AG09319 (cell line): ENCODE measurements at places on chromosomes 12 and 14.

DNA sequence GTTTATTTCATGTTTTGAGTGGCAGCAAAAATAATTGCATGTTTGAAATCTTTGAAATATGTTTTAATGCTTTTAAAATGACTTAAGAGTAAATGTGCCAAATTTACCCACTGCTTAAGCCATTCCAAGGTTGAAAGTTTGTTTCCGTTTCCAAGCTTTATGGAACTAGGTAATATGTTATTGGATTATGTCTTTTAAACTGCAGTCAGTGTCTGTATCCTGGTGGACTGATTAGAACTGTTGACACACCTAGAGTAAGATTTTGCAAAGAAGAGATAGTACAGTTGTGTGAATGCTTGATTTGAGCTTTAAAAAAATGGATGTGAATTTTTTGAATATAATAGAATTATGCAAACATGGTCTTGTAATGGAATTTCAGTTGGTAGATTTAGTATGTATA, 135.1 kb downstream of the DERA start:
- no peak for DNase-seq

- no peak for DNase-seq
Measured at GRCh38 chr12:33988913-33989312, 33.4 kb upstream of the ALG10 start.

DNA sequence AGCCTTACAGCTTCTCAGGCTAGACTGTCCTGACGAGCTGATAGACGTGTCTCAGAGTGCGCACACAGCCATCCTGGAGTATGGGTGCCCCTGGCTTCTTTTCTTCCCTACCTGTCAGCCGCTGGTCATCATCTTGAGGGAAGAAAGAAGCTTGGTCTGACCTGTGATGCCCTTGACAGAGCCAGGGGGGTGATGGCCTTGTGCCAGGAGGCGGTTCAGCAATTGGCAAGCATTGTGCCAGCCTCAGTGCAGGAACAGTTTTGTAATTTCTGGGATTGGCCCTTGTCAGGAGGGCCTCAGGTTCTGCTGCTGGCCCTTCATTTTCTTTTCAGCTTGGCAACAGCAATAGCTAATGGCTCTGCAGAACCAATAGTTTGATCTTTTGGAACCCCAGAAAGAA, 80.1 kb downstream of the ADCK1 start:
- DNase-seq: no peak

GRCh38 chr12:6273541-6274230, 36.8 kb upstream of the PLEKHG6 start:
- DNase-seq: no peak

- DNase-seq: no peak
Measured at GRCh38 chr14:59699442-59699841, 122.8 kb upstream of the CCDC175 start.

- DNase-seq: no peak
Measured at GRCh38 chr14:104650981-104651875, 38.2 kb upstream of the INF2 start.

- no peak for DNase-seq
Measured at GRCh38 chr14:102200690-102201352, 61.1 kb downstream of the WDR20 start.

DNA sequence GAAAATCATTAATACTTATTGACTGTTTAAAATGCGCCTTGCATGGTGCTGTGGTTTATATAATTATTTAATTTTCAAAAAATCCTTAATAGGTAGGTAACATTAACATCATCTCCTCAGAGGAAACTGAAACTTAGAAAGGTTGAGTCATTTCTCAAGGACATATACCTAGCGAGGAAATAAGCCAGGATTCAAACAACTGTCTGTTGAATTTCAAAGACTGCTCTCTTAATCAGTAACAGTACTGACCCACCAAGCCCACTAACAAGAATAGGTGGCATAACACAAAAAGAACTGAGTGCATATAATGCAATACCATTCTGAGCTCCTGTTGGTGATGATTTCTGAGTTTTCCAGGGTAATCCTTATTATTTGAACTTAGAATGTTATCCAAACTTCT, 174.3 kb downstream of the SOX5 start:
- DNase-seq: no peak

- no peak for DNase-seq
Measured at GRCh38 chr12:89578499-89578898, 52.7 kb upstream of the POC1B start.

GRCh38 chr12:14976658-14977057, 3.8 kb downstream of the PDE6H start:
- DNase-seq: no peak

GRCh38 chr12:93638095-93638494, 39.1 kb upstream of the CRADD start:
- DNase-seq: no peak

DNA sequence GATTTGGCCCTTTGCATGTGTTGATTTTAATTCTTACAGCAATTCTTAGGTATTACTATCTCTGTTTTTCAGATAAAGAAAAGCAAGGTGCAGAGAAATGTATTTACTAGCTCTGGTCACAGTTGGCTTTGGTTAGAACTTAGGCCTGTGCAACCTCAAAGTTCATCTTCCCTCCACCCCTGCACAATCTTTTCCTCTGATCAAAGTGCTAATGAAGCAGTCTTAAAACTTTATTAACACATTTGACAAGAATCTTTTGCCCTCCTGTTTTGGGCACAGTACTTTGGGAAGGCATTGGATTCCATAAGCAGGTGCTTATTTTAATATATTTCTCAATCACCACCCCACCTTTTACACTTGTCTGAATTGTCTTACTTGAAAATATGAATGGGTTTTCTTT, 2.7 kb downstream of the IRAK4 start:
- no peak for DNase-seq

GRCh38 chr14:56559182-56559581, 20.4 kb upstream of the TMEM260 start:
- DNase-seq: no peak

DNA sequence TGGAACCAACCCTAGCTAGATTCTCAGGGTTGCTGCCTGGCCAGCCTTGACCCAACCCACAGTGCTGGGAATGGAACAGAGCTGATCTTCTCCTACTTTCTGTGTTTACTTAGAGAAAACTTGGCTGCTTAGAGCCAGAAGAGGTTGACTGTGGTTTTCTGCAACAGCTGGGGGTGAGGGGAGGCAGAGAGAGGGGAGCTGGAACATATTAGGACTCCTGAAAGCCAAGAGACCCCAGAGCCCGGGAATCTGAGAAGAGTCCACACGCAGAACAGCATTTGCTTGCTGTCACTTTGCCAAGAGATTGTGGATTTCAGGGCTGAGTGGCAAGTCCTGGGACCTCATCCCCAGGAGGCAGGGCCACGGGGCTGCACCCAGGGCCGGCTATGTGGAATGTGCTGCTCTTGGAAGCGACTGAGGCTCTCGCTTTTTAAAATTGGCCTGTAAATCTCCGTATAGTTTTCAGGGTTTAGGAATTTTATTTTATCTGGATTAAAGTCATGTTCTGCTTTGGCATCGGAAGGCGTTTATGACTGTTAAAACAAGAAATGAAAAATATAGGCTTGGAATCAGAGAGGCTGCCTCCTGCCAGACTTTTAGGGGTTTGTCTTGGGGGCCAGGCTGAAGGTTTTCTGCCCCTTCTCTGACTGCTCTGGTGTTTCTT, 22.3 kb upstream of the MED13L start:
- DNase-seq: no peak

GRCh38 chr14:56131865-56132833, 13.9 kb downstream of the PELI2 start:
- DNase-seq: no peak

GRCh38 chr12:752695-753610, 574 bp downstream of the WNK1 start:
- peak; percentile 16 for DNase-seq

- no peak for DNase-seq
Measured at GRCh38 chr14:27881646-27882045, 884.9 kb upstream of the FOXG1 start.

GRCh38 chr14:90060965-90061684, 669 bp upstream of the KCNK13 start:
- no peak for DNase-seq

GRCh38 chr12:4118017-4118510, 155.5 kb upstream of the CCND2 start:
- no peak for DNase-seq

GRCh38 chr12:39074063-39074462, 168.7 kb upstream of the CPNE8 start:
- no peak for DNase-seq

DNA sequence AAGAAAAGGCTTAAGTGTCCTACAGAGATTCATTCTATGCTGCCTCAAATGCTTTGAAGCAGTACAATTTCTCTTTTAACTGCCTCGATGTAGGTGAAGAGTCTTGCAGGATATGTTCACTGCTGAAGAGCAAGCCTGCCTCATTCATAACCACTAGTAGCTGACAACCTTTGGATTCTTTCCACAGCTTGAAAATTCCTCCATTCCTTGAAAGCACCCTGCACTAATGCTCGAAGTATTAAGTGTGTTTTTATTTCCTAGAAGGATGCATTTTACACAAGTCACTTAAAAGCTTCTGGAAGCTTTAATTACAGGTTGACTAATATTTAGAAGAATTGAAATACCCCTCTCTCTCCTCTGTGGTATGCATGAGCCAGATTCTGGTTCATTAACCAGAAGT, 429.4 kb downstream of the DIO2 start:
- no peak for DNase-seq

DNA sequence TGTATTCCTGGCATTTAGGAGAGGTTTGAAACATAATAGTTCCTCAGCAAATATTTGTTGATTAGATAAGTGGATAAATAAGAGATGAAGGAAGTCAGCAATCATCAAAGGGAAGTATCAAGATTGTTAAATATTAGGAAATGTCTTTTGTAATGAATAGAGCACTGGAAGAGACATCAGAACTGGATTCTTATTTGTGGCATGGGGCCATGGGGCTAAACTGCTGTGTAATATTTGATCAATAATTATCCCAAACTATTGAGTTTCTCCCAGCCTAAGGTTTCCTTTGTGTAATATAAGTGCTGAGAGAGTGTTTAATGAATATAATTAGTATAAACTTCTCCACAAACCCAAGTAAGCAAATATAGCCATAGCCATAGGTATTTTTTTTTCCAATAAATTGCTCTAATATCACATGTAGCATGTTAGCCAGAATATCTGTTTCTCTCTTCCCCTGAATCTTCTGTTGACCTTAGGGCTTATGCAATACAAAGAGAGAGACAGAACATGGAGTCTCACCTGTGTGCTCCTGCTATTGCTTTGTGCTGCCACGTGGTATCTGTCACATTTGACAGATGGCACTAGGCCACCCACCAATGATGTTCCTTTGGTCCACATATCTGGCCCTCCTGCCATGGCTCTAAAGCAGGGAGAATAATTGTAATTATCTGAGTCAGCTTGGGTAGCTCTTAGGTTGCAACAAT, 658.7 kb downstream of the SOX5 start:
- no peak for DNase-seq

- DNase-seq: no peak
Measured at GRCh38 chr14:93712079-93712837, 76.0 kb downstream of the PRIMA1 start.

DNA sequence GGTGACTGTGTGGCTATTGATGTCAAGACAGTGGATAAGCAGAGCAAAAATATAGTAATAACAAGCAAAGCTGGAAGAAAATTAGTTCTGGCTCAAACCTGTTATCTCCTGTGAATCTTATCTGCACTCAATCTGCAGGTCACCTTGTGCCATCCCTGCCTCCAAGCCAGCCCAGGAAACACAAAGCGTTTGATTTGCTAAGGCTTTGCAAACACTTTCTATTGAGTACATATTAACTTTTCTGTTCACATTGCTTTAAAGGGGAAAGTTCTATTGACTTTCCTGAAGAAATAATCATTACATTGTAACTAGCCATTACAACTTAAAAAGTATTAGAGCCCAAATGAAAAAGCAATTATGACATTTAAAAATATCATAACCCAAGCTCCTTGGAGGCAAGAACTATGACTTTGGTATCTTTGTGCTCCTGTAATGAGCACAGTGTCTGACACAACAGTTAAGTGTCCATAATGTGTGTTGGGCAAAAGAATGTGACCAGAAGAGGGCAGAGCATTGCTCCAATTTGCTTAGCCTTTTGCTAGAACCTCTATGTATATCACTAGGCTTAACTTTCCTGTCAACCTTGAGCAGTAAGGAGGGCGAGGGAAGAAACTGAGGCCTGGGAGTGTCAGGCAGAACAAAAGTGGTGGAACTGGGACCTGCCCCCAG, 24.7 kb downstream of the SERPINA3 start:
- DNase-seq: no peak

GRCh38 chr12:116535241-116535640, 23.9 kb upstream of the MAP1LC3B2 start:
- no peak for DNase-seq
